ENCODE measurements at places on chromosomes 6 and 20.

GRCh38 chr6:93799226-93799625, 379.9 kb upstream of the EPHA7 start:
- DNase-seq: no peak

GRCh38 chr6:27468334-27468733, 4.6 kb downstream of the ZNF184 start:
- DNase-seq: no peak

DNA sequence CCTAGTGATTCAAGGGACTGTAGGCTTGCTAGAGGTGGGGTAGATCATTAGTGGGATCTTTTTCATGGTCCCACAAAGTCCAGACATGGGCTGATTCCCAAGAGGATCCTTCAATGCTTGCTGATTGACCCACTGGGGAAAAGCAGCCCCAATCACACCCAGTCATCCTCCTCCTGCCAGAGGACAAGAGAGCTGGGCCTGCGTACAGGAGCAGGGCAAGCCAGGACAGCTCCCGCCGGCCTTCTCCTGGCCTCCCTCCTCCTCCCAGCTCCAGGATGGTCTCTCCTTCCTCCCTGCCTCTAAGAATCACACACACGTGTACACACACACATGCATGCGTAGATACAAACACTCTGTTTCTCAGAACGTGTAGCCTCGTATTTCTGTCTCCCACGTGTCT, 27.0 kb downstream of the KCNK15 start:
- no peak for DNase-seq

DNA sequence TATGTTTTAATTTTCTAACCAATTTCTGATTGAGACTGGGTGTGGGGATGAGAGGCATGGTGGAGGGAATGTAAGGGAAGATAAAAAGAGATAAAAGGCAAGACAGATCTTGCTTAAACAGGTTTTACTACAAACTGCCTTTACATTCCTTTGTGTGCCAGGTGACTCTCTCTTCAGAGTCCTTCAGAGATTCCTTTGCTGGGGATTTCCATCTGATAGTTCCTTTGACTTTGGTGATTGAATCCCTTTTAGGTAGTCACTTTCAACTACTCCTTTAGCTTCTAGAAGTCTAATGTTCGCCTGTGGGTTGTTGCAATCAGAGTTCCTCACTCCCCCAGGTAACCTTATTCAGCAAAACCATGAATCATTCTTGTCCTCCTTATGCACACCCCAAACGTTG, 283.3 kb upstream of the MANEA start:
- DNase-seq: no peak

GRCh38 chr6:11367638-11368199, 135.3 kb upstream of the NEDD9 start:
- DNase-seq: no peak

- no peak for DNase-seq
Measured at GRCh38 chr20:8293750-8294149, 161.7 kb downstream of the PLCB1 start.
